ENCODE measurements at places on chromosomes 7 and 10. TPM values are rescaled to one million over a fixed set of nuclear protein-coding genes. Genes with fewer than 3 reads are reported as not detected.

HMX2 gene
- total RNA-seq = not detected

SYT15B gene
- not detected for total RNA-seq

- peak; percentile 26 for DNase-seq
Measured at GRCh38 chr7:33711231-33712019, 193.9 kb upstream of the BMPER start.

GRCh38 chr10:32923134-32923533 lies 34.9 kb downstream of the ITGB1 start:
- no peak for DNase-seq

DNA sequence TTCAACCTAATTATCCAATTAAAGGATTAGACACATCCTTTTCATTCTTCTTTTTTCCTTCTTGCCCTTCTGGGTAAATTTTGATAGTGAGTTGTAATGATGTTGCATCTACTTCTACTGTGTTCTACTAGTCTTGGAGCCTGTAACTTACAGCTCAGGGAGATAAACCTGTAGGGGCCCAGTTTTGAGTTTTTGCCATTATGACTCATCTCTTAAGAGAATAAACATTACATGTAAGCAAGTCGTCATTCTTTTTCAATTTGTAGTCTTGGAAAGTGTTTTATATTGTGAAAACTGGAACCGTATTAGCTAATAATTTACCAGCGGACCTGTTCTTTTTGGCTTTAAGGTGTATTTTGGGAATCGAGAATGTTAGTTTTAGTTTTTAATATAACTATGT lies 89.7 kb upstream of the RPA3 start:
- DNase-seq = no peak

GRCh38 chr7:3415861-3416312 lies 114.8 kb downstream of the SDK1 start:
- no peak for DNase-seq

GRCh38 chr10:113004069-113004618 lies 54.1 kb downstream of the TCF7L2 start:
- no peak for DNase-seq

DNA sequence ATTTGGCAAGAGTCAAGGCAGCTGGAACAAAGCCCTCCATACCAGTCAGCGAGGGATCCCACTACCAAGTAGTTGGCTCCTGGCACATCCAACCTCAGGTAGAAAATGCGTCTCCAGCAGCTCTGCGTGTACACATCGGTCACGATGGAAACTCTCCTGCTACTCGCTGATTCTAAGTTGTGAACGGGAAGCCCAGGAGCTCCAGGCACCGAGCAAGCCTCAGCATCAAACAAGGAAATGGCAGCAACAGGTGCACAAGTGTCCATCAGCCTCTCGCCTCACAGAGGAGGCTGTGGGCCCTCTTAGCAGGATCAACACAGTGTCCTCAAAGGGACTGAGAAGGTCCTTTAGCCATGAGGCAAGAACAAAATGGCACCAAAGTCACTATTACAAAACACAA lies 127.0 kb downstream of the TCERG1L start:
- DNase-seq = no peak

DNA sequence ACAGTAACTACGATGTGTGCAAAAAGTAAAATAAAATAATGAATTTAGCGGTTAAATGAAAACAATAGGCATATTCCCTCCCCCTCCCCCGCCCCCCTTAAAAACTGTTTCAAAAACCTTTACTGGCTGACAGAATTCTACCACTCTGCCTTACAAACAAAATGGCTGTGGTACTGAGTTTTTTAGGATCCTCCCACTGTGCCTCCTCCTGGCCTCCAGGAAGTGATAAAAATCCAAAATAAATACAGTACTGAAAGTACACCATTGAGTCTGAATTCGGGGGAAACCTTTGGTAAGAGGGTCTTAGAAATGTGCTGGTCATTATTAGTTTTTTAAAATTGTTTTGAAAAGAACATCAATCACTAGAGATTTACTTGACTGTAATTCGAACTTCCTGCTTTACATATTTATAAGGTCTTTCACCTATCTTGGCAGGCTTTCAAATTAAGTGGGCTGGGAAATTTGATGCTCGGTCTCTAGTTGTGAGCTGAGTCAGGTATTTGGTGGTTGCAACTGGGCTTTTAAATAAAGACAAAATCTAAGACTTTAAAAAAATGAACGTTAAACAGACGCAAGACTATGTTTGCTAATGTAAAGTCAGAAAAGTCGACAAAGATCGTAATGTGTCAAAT lies 32.5 kb upstream of the EPC1 start:
- peak; percentile 21 for DNase-seq

Measured in SK-MEL-5 (cell line).